ENCODE measurements at places on chromosomes 12 and 14. TPM values are rescaled to one million over a fixed set of nuclear protein-coding genes. Genes with fewer than 3 reads are reported as not detected.

The CLMN gene
- polyA plus RNA-seq = 16.7 TPM

GRCh38 chr12:70241845-70242244 is 1.4 kb upstream of the CNOT2 start:
- DNase-seq = no peak

DNA sequence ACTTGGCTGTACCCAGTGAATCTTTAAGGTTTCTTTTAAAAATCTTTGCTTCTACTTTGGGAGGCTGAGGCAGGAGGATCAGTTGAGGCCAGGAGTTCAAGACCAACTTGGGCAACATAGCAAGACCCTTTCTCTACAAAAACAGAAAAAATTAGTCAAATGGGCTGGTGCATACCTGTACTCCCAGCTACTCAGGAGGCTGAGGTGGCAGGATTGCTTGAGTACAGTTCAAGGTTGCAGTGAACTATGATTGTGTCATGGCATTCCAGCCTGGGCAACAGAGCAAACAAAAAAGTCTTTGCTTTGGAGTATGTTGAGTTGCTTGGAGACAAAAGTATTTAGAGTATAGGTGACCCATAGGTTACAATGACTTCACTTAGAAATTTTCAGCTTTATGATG is 6.2 kb upstream of the DDX55 start:
- peak; percentile 96 for DNase-seq

The PTGER2 gene
- polyA plus RNA-seq = not detected

DNA sequence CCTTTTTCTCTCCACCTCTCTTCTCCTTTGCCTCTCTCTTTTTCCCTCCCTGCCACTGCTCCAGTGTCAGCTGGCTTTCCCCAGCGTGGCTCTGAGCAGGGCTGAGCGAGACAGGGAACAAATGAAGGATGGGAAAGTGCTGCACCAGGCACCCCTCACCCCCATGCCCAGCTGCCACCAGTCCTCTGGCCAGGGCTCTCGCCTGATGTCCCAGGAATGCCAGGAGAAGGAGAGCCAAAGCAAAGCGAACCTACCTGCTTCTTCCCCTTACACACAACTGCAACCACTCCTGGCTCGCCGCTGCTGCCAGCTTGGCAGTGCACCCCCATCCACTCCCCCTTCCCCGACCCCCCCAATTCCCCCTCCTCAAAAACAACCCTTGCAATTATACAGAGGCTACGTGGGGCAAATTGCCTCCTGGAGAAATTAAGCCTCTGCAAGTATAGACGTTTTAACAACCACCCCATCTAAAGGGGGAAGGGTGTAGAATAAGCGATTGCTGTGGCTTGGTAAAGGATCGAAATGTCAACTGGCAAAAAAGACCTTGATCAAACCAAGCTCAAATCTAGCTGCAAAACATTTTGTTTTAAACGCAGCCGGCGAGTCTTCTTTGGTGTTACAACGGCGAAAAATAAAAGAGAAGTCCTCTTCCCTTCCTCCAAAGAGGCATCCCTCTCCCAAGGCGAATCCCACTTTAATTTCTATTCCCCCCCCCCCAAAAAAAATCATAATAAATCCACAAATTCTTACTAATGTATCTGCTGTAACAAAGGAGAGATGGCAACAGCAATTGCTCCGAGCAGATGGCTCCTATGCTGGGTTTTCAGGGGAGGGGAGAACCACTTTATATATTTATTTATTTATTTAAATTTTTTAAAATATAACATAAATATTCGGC is 2.9 kb downstream of the BCL11B start:
- no peak for DNase-seq

GRCh38 chr14:89794096-89794495 is 160.4 kb downstream of the EFCAB11 start:
- DNase-seq = no peak

GRCh38 chr12:112176321-112177010 is 51.1 kb downstream of the TRAFD1 start:
- DNase-seq = no peak

DNA sequence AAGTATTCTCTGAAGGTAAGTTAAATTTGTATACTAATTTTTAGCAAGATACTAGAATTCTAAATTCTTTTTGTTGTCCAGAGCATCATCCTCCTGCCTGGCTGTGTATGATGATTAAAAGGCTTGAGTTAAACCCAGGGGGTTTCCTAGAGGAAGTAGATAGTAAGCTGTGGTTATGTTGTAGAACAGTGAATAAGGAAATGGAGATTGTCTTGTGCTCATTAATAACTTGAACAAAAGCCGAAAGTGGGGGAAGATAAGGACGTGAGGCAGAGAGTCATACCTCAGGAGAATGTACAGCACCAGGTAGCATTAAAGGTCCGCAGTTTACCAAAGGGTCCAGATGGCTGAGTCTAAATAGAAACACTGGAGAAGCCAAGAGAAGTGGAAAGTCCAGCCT is 42.0 kb downstream of the CKB start:
- DNase-seq = no peak

The MUCL1 gene
- polyA plus RNA-seq = not detected

DNA sequence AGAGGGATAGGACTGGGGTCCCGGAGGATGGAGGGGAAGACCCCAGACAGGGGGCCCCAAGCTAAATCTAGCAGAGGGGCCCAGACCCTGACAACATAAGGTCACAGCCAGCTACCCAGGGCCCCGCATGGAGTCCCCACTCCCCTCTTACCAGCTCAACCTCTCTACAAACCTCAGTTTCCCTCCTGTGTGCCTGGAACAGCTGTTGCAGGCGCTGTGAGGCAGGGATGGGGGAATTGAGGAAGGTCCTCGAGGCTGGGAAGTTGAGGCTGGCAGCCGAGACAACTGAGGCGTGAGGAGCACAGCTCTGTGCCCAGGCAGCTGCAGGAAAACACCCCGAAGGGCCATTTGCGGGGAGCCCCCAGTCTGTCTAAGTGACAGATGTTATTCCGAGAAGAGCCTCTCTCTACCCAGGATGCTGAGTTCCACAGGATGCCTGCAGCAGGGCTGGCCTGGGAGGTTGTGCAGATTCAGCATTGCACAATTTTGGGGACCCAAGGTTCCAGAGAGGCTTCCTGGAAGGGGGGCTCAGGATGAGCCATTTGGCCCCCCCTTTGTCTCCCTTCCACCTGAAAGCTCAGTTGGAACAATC is 42.7 kb upstream of the NCOR2 start:
- DNase-seq = no peak

The CLEC4C gene
- polyA plus RNA-seq = not detected

The DHH gene
- polyA plus RNA-seq = not detected

DNA sequence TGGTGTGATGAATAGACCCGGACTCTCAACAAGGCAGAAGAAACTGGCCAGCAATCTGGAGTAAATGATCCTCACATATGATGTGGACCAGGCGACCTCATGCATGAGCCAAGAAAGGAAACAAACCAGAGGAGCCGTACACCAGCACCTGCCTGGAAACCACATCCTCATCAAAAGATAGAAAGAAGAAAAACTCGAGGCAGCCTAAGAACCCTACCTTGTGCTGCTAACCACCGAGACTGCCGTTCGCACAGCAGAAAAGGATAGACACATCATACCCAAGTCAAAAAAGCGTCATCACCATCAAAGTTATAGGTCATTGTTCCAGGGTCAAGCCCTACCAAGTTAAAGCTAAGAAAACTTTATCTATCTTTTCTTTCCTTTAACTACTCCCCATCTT is 66.7 kb downstream of the RESF1 start:
- no peak for DNase-seq

- DNase-seq = no peak
Observed at GRCh38 chr14:79586416-79586815, 624.9 kb downstream of the DIO2 start.

DNA sequence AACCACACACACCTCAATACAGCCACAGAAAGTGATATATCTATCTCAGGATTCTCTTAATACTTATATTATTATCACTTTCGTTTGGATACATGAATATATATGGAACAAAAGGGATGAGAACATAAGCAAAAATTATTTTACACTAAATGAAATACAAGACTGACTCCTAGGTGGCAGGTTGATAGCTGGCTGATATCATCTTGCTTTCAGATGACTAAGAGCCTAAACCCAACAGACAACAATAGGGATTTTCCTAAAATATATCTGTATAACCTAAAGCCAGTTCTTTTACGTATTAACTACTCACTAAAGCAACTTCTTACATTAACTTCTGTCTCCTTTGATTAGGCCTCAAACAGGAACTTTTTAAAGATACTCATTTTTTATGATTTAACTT is 65.1 kb downstream of the BAZ1A start:
- DNase-seq = no peak

The CFAP54 gene
- polyA plus RNA-seq = not detected

DNA sequence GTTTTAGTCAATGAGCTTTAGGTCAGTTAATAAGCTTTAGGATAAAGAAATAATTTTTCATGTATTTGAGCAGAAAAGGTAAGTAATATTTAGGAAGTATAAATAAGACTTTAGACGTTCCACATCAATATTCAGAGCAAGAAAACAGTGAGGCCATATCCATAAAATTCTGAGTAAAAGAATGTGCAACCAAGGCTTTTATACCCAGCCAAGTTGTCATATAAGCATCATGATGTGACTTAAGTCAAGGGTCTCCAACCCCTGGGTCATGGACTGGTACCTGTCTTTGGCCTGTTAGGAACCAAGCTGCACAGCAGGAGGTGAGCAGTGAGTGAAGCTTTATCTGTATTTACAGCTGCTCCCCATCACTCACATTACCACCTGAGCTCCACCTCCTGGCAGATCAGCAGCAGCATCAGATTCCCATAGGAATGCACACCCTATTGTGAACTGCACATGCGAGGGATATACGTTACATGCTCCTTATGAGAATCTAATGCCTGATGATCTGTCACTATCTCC is 74.1 kb downstream of the ZNF664 start:
- DNase-seq = no peak

- no peak for DNase-seq
Observed at GRCh38 chr12:66776974-66777373, 98.1 kb upstream of the GRIP1 start.

GRCh38 chr14:92560106-92560865 is 46.7 kb downstream of the RIN3 start:
- DNase-seq = no peak

The KIF26A gene
- polyA plus RNA-seq = not detected

The VASH1 gene
- 0.42 TPM for polyA plus RNA-seq

The PPP4R4 gene
- polyA plus RNA-seq = 9.5 TPM

The SDS gene
- polyA plus RNA-seq = not detected

The BCL2L14 gene
- polyA plus RNA-seq = not detected

The ZFP36L1 gene
- polyA plus RNA-seq = 12.7 TPM

GRCh38 chr14:68828698-68829097 is 35.8 kb upstream of the ZFP36L1 start:
- no peak for DNase-seq

- no peak for DNase-seq
Observed at GRCh38 chr12:78914859-78915331, 50.3 kb downstream of the SYT1 start.

The KLRG1 gene
- 1.7 TPM for polyA plus RNA-seq

GRCh38 chr12:52230364-52231281 is 2.4 kb upstream of the KRT7 start:
- no peak for DNase-seq

- peak; percentile 66 for DNase-seq
Observed at GRCh38 chr12:30847259-30847658, 79.3 kb upstream of the TSPAN11 start.

- no peak for DNase-seq
Observed at GRCh38 chr12:106986135-106986534, 811 bp downstream of the MTERF2 start.

DNA sequence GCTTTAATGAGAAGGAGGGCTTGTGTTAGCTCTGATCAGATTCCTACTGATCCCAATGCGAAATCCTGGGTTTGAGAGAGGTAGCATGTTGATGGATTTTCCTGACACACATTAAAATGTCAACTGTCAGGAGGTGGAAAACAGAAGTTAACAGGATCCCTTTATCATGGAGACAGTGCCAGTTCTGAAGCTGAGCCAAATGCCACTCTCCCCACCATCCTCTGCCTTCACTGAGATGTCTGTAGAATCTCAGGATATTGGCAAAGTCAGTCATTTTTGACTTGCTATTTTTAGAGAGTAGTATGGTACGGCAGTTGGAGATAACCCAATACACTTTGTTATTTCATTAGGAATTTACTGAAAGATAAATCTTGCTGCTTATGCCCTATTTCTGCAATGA is 1816.2 kb upstream of the FLRT2 start:
- DNase-seq = no peak

DNA sequence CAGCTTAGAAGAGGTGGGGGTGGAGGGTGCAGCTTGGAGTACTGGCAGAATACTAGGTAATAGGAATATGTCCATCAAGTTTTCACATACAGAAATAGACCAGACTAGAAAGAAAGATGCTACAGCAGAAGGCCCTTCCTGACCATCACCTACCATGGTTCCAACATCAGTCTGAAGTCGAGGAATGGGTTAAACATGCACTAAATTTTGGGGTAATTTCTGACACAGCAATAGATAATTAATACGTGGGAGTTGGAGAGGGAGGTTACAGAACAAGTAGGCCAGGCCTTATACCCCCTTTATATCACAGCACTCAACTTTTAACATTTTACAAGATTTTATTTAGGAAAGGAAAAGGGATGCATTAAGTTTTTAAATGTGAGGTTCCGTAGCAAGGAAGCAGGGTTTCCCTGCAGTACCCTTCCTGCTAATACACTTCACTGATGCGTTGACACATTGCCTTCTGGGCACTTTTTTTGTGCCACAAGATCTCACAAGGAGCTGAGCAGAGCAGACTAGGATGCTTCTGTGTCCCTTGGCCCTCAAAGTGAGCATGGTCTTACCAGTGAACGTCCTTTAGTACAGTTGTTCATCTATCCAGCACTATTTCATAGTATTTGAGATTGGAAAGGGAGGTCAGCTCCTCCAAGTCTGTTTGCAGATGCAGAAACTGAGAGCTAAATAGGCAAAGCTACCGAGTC is 50.8 kb downstream of the EID3 start:
- no peak for DNase-seq

DNA sequence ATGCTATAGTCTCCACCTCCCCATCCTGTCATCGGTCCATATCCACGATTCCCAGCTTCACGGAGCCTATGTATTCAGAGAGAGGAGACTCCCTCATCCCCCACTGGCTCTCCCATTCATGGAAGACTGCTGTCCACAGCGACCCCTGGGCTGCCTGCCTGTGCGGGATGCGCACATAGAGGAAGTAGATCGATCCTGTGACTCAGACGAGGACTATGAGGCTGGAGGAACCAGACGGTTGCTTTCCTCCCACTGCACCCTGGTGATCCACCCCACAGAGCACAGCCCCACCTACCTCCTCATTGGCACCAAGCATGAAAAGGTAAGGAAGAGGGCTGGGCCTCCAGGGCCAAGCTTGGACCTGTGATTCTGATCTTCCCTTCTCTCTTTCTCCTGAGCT is 24.4 kb downstream of the PIGH start:
- no peak for DNase-seq

DNA sequence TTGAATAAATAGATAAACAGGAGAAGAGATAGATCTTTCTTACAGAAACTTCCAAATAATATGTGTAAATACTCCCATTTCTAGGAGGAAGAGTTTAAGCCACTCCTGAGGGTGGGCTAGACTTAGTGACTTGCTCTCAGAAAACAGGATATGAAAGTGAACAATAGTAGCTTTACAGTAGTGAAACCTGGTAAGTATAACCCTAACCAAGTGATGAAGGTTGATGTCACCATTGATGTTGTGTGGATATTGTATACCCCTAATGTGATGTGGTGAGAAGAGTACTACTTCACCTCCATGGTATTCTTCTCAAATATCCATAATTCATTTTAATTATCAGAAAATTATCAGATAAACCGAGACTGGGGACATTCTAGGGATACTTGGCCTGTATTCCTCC is 20.9 kb downstream of the AKAP6 start:
- DNase-seq = no peak

- DNase-seq = no peak
Observed at GRCh38 chr14:77667331-77667730, 40.5 kb downstream of the ALKBH1 start.
